ENCODE measurements at places on chromosomes 16 and 17.
A peak's percentile ranks its signal among the peaks of the same experiment; 100 is the strongest.

GRCh38 chr17:29102741-29103181 lies 59.8 kb downstream of the PIPOX start:
- DNase-seq, result no peak

DNA sequence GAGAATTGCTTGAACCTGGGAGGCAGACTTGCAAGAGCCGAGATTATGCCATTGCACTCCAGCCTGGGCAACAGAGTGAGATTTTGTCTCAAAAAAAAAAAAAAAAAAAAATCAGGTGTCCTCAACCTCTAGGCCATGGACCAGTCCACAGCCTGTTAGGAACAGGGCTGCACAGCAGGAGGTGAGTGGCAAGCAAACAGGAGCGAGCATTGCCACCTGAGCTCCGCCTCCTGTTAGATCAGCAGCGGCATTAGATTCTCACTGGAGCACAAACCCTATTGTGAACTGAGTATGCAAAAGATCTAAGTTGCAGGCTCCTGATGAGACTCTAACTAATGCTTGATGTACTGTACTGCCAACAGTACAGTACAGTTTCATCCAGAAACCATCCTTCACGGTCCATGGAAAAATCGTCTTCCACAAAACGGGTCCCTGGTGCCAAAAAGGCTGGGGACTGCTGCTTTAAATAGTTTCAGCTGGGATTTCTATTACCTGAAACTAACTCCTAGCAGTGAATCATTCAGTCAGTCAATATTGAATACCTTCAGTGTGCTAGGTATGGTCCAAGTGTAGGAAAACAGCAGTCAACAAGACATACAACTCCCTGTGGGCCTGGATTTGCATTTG lies 56.3 kb upstream of the DHX40 start:
- DNase-seq, result no peak

DNA sequence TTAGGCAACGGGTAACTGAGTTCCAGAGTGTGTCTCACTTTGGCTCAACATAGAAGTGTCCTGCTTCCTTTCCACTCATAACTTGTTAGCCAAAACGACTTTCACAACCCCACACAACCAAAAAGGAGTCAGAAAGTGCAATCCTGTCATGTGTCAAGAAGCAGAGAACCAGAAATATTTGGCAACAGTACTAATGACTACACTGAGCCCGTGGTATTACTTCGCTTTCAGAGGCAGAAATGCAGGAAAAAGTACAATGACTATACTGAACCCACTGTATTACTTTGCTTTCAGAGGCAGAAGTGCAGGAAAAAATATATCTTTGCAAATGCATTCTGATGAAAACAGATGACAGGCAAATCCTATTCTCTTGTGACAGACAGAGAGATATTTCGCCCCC lies 484.6 kb downstream of the KIF2B start:
- no peak for DNase-seq

GRCh38 chr16:73015612-73016487 lies 32.1 kb downstream of the ZFHX3 start:
- DNase-seq, result no peak

DNA sequence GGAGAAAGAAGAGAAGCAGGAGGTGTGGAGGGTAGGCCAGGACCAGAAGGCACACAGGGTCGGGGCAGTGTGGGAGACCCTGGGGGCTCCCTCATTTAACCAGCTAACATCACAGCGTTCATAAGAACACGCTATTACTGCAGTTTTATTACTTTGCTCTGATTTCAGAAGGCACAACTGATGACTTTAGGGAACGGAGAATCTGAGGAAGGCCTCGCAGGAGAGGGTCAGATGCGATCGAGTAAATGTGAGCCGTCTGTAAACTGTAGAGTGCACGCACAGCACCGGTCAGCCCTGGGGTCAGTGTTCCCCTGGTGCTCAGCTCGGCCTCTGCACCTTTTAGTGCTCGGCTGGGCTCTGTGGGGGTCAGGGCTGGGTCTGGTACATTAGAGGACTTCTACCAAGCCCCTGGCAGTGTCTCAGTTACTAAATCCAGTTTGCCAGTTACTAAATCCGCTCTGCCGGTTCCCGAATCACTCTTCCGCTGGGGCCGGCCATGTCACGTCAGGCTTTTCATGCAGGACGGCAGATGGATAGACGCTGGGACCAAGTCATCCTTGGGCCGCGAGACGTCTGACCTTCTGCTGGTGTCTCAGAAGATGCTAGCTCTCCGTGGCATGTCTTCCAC lies 325.9 kb downstream of the SEC14L1 start:
- DNase-seq, result no peak

DNA sequence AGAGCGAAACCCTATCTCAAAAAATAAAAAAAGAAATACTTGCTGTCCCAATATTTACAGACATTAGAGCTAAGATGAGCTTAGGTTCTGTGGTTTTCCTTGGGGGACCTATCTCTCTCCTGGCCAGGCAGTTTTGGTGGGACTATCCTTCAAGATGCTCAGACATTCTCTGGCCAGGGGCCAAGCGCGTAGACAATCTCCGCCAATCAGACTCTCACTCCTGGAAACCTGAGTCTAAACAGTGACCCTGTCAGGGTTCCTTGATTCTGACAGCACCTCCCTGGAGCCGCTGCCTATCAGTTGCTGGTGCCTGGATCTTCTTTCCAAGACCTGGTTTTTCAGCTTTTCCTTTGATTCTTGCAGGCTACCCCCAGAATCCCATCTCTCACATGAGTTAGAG lies 45.6 kb downstream of the EMP2 start:
- no peak for DNase-seq

- no peak for DNase-seq
Observed at GRCh38 chr16:23852794-23853562, 17.2 kb downstream of the PRKCB start.

DNA sequence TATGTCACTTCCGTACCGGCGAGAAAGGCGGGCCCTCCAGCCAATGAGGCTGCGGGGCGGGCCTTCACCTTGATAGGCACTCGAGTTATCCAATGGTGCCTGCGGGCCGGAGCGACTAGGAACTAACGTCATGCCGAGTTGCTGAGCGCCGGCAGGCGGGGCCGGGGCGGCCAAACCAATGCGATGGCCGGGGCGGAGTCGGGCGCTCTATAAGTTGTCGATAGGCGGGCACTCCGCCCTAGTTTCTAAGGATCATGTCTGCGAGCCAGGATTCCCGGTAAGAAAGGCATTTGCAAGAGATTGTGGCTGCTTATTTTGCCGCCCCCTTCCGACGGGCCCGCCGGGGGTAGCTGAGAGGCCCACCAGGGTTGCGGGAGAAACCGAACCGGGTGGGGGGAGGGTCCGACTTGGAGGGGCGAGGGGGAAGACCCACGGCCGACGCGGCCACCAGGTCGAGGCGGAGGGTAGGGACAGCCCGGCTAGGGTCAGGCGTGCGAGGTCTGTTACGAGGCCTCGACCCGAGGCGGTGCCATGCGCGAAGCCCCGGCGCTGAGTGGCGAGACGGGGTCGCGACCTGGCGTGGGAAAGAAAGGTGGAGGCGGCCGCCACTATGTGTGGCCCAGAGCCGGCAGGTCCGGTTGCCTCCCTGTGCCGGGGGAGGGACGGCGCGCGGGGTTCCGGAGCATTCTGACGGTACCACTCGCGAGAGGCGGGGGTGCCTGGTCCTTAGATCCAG lies 6.7 kb upstream of the CD68 start:
- DNase-seq, result peak; percentile 99

DNA sequence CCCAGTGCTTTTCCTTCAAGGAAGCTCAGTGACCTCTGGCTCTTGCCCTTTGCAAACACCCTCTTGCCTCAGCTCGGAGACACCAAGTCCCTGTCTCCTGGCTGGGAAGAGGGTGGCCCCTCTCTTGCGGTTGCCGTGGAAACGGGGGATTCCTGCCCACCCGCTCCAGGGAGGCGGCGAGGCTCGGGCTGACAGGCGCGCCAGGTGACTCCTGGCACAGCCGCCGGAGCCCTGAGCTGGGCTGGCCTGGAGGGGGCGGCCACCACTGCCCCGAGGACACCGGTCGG lies 71.4 kb downstream of the ABR start:
- no peak for DNase-seq

DNA sequence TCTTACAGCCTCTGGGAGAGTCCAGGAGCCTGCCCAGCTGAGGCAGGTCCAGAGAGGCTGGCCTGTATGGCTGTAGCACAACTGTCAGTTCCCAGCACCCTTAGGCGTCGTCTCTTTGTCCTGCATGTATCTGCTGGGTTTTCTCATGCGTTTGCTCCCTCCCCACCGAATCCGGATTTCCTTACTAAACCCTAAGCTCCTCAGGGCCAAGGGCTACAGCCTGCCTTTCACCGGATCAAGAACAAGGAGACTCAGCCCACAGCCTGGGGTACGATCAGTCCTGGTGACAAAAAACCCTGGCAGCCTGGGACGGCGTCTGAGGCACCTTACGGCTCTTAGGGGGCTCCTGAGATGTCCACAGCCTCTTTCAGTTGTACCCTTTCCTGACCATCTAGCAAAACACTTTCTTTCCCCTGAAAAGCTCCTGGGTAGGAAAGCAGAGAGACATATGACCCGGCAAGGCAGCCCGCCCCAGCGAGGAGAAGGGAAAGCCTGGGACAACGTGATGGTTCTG lies 12.2 kb downstream of the HIC1 start:
- DNase-seq, result no peak

GRCh38 chr16:17518441-17518840 lies 47.7 kb upstream of the XYLT1 start:
- no peak for DNase-seq

GRCh38 chr17:33837281-33837680 lies 417.8 kb upstream of the CCL2 start:
- DNase-seq, result no peak

All from brain pericyte (primary cell).